Hepatocyte (in vitro differentiated cells): ENCODE measurements at places on chromosomes 6 and 20.

- DNase-seq, result peak; percentile 57
These were observed 43.4 kb downstream of the PLAGL1 start for GRCh38 chr6:143964674-143965081.

- peak; percentile 37 for DNase-seq
These were observed 30.5 kb upstream of the HFE start for GRCh38 chr6:26056583-26057350.

- peak; percentile 28 for DNase-seq
These were observed 1.6 kb downstream of the MYLIP start for GRCh38 chr6:16130437-16130891.

- DNase-seq, result peak; percentile 68
These were observed 15.0 kb downstream of the PARD6B start for GRCh38 chr20:50746138-50746940.
